Thoracic aorta endothelial cell (primary cell): ENCODE measurements at places on chromosomes 7 and 10. TPM values are rescaled to one million over a fixed set of nuclear protein-coding genes. Genes with fewer than 3 reads are reported as not detected.

The OTUD1 gene
- total RNA-seq, result 4.9 and 5.4 TPM in 2 replicates

The CNPY1 gene
- not detected in 2 replicates for total RNA-seq

The PRRT4 gene
- total RNA-seq, result not detected in 2 replicates

The PMS2 gene
- total RNA-seq, result 22.1 and 25.1 TPM in 2 replicates

The AGAP3 gene
- total RNA-seq, result 97.4 and 112 TPM in 2 replicates

The GPR37 gene
- 4.1 and 8.0 TPM in 2 replicates for total RNA-seq

The FAM20C gene
- total RNA-seq, result 15.1 and 16.1 TPM in 2 replicates

The ANXA8 gene
- not detected in 2 replicates for total RNA-seq

The SLC26A3 gene
- total RNA-seq, result not detected in 2 replicates

The FAM170B gene
- not detected in 2 replicates for total RNA-seq

The INA gene
- total RNA-seq, result 0.29 and 0.66 TPM in 2 replicates
